NCI-H1092 treated with DMSO at 0.1 percent for 48 hours (cell line): ENCODE measurements at places on chromosomes 1 and 21.

DNA sequence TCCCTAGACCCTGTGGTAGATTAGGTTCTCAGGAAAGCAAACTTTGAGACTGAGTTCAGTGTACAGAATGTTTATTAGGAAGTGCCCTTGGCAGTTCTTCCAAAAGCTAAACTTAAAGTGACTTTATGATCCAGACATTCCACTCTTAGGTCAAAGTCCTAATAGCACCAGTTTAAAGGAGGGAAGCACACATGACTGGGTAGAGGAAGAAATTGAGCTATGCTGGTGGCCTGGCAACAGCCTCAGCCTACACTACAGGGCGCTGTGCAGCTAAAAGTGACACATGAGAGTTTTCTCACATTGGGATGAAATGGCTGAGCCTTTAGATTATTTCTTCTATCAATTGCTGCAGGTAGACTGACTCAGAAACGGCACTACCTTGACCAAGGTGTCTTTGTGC is 280.4 kb downstream of the BRINP2 start:
- DNase-seq: no peak

- no peak for DNase-seq
Measured at GRCh38 chr1:30790850-30791778, 33.5 kb upstream of the LAPTM5 start.

DNA sequence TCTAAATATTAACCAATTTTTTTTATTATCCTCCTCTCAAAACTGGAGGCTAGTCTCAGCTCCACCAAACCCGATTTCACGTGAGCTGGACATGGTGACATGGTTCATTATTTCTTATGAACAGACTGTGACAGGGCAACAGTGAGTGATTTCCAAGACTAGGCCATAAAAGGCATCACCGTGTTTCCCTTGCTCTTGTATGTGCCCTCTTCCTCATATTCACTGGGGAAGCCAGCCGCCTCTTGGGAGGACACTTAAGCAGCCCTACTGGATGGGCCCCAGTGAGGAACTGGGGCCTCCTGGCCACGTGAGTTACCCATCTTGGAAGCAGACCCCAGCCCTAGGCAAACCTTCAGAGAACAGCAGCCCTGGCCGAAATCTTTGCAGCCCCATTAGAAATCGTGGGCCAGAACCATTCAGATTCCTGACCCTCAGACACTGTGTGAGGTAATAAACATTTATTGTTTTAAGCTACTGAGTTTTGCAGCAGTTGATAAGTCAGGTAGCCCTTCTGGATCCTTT is 105.0 kb downstream of the GALNT2 start:
- DNase-seq: no peak

DNA sequence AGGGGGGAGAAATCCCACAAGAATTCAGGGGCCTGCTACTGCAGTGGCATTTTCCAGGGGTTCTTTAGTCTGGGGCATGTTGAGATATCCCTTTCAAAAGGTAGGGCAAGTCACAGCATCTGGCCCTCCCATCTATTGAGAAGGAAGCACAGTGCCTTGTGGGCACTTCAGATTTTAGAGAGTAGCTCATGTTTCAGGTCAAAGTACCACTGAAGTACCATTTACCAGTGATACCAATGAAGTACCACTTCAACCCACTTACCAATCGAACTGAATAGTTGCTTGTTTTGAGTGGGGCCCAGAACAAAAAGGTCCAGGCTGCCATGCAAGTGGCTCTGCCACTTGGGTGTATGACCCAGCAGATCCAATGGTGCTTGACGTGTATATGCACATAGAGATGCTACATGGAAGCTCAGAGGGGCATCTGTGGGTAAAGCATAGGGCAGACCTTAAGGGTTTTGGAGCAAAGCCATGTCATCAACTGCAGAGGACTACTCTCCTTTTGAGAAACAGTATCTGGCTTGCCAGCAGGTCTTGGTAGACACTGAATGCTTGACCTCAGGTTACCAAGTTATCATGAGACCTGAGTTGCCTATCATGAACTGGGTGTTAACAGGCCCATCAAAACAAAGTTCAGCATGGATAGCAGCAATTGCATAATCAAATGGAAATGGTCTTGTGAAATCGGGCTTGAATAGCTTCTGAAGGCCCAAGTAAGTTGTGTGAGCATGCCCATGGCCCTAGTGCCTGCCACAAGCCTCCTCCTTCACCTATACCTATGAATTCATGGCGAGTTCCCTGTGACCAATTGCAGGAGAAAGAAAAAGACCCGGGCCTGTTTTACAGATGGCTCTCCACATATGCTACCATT is 23.5 kb downstream of the PLA2G2D start:
- DNase-seq: peak; percentile 8

GRCh38 chr1:231926340-231926739 is 299.8 kb downstream of the DISC1 start:
- DNase-seq: no peak

DNA sequence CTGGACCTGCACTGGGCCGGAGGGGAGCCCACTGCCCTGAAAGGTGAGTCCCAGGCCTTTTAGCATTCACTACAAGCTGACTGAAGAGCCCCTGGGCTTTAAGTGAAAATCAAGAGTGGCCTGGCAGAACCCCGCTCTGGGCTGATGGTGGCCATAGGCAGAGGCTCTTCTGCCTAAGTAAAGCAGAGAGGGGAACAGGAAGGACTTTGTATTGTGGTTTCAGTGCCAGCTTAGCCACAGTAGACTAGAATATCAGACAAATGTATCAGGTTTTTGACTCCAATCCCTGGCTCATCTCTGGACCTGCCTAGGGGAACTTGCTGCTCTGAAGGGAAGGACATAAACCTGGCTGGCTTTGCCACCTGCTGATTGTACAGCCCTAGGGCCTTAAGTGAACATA is 10.2 kb upstream of the HENMT1 start:
- DNase-seq: no peak

GRCh38 chr1:236417336-236417735 is 23.2 kb downstream of the EDARADD start:
- no peak for DNase-seq

DNA sequence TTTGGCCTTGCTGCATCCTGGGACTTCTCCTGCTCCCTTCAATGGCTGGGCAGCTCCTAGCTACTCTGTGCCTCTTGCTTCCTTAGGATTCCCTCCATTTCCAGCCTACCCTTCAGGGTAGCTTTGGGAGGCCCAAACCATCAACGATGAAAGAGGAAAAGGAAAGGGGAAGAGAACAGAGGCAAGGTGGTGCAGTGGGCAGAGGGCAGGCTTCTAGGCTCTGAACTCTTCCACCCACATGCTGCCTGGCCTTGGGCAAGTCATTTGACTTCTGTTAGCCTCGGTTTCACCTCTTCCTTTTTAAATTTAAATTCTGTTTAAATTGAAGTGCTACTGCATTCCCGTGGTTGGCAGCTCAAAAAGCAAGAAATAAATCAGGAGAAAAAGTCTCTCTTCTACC is 5.7 kb upstream of the PPM1J start:
- DNase-seq: no peak

GRCh38 chr1:50701706-50702317 is 258.3 kb downstream of the FAF1 start:
- DNase-seq: peak; percentile 56

DNA sequence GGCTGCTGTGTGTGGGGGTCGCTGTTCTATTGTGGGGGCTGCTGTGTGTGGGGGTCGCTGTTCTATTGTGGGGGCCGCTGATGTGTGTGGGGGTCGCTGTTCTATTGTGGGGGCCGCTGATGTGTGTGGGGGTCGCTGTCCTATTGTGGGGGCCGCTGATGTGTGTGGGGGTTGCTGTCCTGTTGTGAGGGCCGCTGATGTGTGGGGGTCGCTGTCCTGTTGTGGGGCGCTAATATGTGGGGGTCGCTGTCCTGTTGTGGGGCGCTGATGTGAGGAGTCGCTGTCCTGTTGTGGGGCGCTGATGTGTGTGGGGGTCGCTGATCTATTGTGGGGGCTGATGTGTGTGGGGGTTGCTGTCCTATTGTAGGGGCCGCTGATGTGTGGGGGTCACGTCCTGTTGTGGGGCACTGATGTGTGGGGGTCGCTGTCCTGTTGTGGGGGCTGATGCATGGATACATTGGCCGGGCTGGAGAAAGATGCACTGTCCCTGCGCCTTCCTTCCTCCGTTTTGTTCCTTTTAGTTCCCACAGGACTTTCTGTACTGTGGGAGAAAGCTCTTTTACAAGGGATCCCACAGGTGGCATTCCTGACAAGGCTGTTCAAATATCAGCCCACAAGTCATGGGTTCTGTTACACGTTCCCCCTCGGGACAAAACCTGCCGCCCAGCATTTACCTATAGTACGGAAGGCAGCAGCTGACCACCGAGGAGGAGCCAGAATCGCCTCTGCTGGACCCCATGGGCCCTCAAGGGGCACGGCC is 27.5 kb downstream of the SETD4 start:
- DNase-seq: no peak

DNA sequence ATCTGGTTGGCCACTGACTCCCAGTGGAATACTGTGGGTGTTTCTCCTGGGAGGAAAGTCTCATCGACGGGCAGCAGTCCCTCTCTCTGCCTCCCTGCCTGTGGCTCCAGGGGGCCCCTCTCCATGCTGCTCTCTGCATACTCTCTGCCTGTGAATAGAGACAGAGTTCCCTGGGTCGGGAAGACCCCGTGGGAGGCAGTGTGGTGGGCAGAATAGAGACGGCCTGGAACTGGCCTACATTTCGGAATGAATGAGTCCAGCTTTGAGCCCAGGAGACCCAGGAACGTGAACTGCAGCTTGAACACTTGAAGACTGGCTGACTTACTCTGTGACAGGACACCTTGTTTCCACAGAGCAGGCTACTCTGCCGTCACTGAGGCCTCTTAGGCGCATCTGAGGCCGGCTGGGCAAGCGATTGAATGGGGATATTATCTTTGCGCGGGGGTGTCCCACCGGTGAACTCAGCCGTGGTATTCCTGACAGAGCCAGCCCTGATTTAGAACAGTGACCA is 64.0 kb downstream of the KIF21B start:
- DNase-seq: no peak

DNA sequence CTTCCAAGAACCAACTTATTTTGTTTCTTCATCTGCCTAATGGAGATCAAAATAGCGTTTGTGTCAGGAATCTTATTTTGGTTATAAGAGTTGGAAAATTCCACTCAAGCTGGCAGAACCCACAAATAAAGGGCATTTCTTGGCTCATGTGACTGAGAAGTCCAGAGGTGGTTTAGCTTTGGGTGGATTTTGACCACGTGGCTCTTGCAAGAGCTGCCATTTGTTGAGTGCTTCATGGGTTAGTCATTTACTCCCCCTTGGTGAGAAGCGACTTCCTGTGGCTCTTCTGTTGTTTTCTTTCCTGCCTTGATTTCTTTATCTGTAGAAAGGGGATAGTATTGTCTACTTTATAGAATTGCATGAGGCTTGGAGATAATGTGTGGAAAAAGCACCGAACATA is 9.5 kb upstream of the RNF186 start:
- no peak for DNase-seq

GRCh38 chr1:101704895-101705294 is 291.8 kb downstream of the OLFM3 start:
- no peak for DNase-seq

DNA sequence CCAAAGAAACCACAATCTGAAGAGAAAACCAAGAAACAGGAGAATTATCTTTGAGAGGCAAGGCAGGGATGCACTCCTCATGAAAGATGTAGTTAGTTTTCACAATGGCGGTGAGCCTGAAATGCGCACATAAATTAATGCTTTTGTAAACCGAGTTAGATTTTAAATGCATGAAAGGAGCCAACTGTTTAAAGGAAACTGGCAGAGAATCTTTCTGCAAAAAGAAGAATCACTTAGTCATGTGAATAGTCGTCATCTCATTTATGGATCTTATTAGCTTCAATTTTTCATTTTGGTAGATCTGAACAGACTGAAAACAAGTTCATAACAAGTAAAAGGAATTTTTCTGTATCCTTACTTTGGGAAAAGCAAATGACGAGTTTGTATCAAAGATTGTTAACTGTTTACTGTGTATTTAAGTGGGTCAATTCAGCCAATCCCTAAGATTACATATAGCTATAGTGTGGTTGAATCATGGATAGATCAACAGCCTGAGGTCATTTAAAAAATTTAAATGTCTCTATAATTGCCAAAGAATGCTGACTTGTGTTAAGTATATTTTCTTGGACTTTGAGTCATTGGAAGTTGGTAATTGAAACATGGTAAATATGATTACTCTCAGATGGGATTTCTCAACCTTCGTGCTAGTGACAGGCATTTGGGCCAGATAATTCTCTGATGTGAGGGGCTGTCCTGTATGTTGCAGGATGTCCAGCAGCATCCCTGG is 226.6 kb upstream of the KAZN start:
- DNase-seq: no peak

GRCh38 chr1:117173691-117174090 is 37.0 kb downstream of the VTCN1 start:
- DNase-seq: no peak

- DNase-seq: no peak
Measured at GRCh38 chr1:41245659-41246058, 3.6 kb upstream of the SCMH1 start.

- peak; percentile 72 for DNase-seq
Measured at GRCh38 chr1:174743654-174744561, 255.8 kb upstream of the CACYBP start.

DNA sequence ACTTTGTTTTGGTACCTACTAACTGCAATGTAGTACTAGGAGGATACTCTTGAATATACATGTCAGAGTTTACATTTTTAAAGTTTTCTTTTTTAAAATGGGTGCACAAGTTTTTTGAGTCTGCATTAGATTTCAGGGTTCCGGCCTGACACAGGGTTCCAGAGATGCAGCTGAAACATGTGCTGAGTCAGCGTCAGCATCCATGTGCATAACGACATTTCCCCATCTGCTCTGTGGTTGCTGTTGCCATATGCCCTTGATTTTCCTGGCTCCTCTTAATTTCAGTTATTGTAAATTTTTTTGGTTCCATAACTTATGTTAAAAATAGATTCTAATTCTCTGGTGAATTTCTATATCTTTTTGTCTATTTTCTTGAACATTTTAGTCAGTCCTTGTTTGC is 12.3 kb upstream of the METTL13 start:
- DNase-seq: no peak

- DNase-seq: no peak
Measured at GRCh38 chr1:205037539-205037938, 5.5 kb upstream of the CNTN2 start.

- DNase-seq: no peak
Measured at GRCh38 chr1:109240158-109241152, 8.9 kb upstream of the CELSR2 start.

GRCh38 chr1:101379950-101380349 is 143.1 kb downstream of the S1PR1 start:
- DNase-seq: no peak

- no peak for DNase-seq
Measured at GRCh38 chr1:101278845-101279244, 42.0 kb downstream of the S1PR1 start.

DNA sequence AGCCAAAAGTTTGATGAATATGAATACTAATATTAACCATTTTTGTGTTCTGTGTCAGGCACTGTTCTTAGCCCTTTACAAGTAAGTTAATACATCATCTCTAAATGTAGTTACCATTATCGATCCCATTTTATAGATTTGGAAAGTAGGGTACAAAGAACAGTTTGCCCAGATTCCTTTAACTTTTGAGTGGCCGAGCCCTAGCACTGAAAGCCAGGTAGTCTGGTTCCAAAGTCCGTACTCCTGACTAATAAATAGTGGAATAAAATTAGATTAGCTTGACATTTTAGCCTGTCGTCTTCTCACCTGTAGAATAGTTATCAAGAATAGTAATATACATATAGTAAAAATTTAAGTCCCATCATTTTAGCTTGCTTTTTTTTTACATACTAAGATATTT is 70.6 kb downstream of the PTBP2 start:
- DNase-seq: no peak
